Amniotic epithelial cell (primary cell): ENCODE measurements at places on chromosomes 11 and 22.
A peak's percentile ranks its signal among the peaks of the same experiment; 100 is the strongest.

DNA sequence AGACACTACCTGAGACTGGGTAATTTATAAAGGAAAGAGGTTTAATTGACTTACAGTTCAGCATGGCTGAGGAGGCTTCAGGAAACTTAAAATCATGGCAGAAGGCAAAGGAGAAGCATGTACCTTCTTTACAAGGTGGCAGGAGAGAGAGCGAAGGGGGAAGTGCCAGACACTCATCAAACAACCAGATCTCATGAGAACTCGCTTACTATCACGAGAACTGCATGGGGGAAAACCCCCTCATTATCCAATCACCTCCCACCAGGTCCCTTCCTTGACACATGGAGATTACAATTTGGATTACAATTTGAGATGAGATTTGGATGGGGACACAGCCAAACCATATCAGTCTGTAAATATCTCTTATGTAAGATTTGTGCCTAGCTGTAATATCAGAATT is 50.9 kb upstream of the ATXN10 start:
- DNase-seq: no peak

DNA sequence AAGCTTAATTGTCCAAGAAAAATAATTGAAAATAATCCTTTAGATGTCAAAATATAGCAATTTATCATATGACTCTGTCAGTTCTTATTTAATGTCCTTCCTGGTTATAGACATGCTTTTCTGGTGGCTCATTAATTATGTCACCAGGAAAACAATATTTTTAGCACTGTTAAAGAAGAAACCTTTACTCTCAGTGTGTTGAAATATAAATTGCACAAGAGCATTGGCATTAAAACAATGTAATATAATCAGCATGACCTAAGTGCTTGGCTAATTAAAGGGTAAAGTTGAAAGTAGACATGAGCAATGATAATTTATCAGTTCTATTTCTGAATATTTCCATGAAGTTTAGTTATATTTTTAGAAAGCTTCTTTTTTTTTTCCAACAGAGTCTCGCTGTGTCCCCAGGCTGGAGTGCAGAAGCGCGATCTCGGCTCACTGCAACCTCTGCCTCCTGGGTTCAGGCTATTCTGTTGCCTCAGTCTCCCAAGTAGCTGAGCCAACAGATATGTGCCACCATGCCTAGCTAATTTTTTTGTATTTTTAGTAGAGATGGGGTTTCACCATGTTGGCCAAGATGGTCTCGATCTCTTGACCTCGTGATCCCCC is 232.3 kb downstream of the JRKL start:
- DNase-seq: peak; percentile 32

GRCh38 chr22:35781898-35782297 is 64.2 kb downstream of the APOL5 start:
- DNase-seq: no peak

- DNase-seq: no peak
Measured at GRCh38 chr11:33879375-33879774, 12.5 kb downstream of the LMO2 start.

DNA sequence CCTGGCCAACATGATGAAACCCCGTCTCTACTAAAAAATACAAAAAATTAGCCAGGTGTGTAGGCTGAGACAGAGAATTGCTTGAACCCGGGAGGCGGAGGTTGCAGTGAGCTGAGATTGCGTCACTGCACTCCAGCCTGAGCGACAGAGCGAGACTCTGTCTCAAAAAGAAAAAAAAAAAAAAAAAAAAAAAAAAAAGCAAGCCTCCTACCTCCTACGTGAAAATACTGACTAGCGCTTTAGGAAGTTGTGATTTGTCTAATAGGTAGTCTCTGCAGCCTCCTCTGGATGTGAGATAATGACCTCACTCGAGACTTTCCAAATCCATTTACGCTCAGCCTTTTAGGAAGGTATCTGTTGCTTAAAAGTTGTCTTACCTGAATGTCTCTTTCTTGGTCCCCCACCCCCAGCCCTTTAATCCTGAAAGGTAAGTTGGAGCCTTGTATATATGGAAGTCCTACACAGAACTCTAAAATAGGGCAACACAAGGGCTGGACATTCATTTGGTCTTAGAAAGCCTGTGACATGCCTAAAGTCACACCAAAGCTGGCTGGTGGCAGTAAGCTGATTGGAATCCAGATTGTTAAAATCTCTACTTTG is 5.5 kb downstream of the SEPTIN3 start:
- DNase-seq: no peak

DNA sequence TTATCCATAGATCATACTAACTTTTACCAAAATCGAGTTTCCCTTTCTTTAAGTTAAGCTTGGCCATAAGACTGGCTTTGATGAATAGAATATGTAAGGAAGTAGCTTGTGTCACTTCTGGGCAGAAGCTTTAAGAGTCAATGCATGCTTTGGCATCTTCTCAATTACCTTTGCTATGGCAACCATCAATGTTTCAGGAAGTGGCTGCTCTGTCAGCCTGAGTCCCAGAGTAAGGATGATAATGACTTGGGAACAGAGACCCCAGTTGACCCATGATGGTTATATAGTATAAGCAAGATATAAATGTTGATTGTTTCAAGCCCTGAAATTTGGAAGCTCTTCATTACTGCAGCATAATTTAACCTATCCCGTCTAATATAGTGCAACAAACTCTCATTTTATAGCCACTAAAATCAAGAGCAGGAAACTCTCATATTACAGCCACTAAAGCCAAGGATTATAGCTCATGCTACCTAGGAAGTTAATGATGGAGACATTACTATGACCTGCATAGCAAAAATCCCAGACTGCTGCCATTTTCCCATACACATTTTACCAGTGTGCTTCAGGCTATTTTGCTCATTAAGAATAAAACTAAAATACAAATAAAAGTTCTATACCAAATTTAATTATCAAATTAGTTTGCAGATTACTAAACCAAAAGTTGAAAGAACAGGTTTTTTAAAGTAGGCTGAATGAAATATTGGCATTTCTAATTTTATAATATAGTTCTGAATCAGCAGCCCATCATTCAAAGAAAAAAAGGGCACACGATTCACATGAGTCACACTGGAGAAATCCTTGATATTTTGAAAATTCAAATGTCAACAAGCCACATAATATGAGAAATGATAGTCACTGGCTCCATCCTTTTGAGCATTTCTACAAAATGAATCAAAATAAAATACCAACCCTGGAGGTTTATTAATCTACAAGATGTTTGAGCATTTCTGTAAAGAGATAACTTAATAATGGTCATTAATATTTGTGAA is 23.8 kb downstream of the FSHB start:
- peak; percentile 43 for DNase-seq

DNA sequence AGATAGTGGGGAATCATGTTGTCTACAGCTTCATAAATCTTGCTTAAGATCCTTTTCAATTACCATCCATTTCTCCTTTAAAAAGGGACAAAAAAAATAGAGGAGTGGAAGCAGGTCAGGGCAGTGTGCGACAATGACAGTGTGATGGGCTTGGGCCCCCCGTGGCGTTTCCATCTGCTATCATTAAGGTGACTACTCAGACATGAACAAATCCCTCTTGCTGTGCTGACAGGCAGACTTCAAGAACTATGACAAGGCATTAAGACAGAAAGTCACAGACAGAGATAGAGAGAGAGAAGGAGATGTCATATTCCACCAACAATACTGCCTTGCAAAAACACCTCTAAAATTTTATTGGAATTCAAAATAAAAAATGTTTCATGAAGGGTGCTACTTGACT is 263.2 kb downstream of the DCDC1 start:
- DNase-seq: no peak

- DNase-seq: peak; percentile 13
Measured at GRCh38 chr22:49853981-49854831, 562 bp downstream of the ZBED4 start.

DNA sequence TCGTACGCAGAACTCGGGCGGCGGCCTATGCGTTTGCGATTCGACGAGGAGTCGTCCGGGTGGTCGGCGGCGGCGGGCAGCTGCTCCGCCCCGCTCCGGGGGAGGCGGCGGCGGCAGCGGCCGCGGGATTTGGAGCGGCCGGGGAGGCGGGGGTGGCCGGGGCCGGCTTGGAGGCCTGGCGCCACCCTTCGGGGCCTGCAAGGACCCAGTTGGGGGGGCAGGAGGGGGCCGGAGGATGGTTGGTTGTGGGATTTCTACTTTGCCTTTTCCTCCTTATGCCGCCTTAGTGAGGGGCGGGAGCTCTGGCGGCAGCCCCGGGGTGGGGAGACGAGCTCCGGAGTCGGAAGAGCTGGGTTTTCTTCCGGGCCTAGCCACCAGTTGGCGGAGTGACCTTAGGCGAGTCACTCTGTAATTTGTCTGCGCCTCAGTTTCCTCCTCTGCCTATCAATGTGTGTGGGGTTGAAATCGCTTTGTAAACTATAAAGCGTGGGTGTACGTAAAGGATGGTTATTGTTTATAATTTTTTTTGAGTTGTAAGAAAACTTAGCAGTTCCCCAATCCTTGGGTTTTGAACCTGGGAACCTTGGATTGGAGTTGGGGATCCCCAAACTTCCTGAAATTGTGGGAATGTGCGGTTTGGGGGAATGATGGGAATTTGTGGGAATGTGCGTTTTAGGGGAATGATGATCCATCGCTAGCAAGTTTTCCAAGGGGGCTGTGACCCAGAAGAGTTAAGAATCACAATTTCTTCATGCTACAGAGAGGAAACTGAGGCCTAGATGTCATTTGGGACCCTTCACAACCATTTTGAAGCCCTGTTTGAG is 679 bp downstream of the TUG1 start:
- DNase-seq: peak; percentile 37

DNA sequence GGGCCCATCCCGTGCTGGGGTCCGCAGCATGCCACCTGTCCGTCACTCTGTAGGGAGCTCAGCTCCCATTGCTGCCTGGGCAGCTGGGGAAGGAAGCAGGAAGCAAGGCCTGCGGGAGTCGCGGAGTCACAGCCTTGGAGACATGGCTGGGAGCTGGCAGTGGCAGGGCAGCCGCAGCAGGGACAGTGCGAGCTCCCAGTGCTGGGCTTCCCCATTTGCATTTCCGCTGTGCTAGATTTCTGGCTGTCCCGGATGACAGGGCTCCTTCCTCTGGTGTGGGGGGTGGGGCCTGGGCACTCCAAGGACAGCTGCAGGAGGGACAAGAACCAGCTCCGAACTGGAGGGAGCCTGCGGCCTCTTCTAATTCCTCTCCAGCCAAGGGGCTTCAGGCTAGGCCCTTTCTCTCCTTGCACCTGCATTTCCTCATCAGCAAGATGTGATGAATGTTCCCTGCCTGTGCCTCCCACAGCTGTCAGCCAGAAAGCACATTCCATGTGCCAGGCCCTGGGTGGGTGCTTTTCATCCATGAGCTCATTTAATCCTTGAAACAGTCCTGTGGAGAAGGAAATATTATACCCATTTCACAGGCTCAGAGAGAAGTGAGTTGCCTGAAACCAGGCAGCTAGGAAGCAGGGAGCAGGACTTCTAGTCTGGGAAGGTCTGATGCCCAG is 48.0 kb downstream of the MYO7A start:
- peak; percentile 15 for DNase-seq

GRCh38 chr11:11701070-11701469 is 79.3 kb upstream of the GALNT18 start:
- peak; percentile 8 for DNase-seq

DNA sequence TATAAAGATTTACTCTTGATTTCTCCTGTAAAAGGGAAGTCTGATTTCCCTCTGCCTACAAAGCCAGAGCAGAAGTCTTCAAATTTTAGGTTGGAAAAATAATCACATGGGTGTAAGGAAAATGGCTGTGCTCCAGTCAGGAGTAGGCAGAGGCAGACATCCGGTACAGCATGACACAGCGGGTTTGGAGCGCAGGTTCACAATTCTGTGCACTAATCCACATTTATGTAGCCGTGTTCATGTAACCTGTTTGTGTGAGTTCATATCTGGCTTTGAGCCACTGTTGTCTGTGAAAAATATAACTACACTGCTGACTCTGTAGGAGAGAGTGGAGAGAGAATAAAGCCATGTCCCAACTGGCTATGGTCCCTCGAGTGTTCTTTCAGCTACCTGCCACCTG is 248.0 kb downstream of the CASP12 start:
- no peak for DNase-seq
